NCI-H226 (cell line): ENCODE measurements at places on chromosomes 16 and 17.

DNA sequence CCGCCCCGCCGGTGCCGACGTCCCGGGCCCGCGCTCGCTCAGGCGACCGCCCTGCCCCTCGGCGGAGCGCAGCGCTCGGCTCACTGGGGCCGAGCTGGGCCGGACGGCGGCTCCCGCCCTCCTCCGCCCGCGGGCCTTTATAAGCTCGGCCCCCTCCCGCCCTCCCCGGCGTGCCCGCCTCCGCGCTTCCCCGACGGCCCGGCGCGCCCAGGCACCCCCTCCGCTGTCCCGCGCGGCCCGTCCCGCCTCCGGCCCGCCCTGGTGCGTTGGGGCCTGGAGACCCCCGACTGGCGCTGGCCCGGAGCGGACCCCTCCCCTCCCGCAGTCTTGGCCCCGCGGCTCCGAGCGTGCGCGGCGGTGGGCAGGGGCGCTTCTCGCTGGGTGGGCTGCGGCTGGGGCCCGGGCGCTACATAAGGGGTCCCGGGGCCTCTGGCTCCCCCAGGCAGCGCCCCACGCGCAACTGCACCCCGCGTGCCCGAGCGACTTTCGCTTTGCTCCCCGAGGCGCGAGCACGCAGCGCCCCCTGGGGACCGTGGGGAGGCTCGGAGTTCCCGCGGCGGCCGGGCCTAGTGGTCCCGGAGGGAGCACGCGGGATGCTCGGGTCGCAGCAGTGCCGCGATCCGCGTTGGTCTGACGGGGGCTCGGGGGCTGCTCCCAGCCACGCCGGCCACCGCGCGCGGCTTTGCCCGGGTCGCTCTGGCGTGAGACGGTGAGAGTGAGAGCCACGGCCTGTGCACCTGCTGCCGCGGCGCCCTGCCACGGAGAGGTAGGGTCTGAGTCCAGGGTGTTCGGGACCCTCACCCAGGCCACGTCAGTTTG lies at the start of gene PIEZO1:
PIEZO1 (minus strand) TSS at position 115 of the 819 bp plus-strand sequence. CDS start 256 bp downstream, outside the sequence.
- DNase-seq: peak; percentile 53

- no peak for DNase-seq
Measured at GRCh38 chr17:76451506-76451905, 1.4 kb downstream of the UBE2O start.

- no peak for DNase-seq
Measured at GRCh38 chr17:57604771-57605674, 140.1 kb downstream of the CCDC182 start.

DNA sequence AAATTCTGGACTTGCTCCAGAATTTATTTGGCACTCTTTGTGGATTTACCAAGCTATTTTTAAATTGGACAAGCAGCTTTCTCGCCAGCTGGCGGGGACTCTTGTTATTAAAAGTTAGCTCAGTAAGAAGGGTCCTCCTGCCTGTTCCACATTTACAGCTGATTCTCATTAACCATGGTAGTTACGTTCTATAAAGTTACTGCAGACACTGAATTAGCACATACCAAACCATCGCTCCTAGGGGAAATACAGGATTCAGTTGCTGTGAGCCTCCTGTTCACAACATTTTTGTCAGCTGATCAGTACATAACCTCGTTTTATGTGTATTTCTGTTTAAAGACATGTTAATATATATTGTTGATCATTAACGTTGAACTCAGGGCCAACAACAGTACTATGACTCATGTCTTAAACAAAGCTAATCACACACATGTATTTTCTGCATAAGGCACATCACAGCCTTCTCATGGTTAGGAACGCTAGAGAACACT lies 4.2 kb downstream of the LDAF1 start:
- no peak for DNase-seq

GRCh38 chr16:22322021-22322471 lies 24.8 kb downstream of the POLR3E start:
- no peak for DNase-seq

- DNase-seq: peak; percentile 85
Measured at GRCh38 chr17:50882851-50883250, 16.7 kb upstream of the TOB1 start.

GRCh38 chr17:30218799-30219198 lies 16.7 kb downstream of the SLC6A4 start:
- no peak for DNase-seq

DNA sequence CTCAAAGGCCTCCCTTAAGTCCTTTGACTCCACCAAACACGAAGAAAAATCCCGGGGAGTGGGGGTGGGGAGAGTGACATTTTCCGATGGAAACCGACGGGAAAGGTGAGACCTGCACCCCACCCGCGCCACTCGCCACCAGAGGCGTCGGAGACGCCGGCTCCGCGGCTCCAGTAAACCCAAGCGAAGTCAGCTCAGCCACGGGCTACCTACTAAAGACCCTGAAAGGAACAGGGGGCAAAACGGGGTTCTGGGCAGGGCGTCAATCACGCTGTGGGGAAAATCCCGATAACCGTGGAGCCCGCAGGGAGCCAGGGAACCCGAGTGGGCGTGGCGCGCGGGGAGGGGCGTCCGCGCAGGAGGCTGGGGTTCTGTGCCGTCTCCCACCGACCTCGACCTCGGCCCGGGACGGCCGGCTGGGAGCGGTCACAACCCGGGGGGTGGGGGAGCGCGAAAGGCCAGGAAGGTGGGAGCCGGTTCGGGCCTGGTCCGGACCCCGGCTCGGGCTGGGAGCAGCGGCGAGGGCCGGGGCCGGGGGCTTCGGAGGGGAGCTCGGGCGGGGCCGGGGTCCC lies 565 bp downstream of the WDR45B start:
- DNase-seq: no peak

DNA sequence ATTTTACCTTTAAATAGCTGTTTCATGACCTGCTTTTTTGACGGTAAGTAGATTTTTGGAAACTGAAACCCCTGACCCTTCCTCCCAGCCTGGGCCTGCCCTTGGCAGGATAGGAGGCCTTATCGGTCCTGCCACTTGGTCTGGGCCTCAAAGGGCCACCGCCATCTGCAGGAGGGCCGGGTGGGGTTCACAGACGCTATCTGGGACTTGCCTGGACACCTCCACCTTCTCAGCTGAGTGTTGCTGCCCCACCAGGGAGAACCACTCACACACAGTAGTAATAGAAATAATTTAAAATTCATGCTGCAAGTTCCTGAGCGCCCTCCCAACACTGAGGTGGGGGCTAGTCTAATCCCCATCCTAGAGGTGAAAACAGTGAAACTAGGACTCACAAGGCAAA lies 4.6 kb upstream of the NPRL3 start:
- no peak for DNase-seq

GRCh38 chr16:62475573-62475972 lies 439.3 kb upstream of the CDH8 start:
- no peak for DNase-seq

DNA sequence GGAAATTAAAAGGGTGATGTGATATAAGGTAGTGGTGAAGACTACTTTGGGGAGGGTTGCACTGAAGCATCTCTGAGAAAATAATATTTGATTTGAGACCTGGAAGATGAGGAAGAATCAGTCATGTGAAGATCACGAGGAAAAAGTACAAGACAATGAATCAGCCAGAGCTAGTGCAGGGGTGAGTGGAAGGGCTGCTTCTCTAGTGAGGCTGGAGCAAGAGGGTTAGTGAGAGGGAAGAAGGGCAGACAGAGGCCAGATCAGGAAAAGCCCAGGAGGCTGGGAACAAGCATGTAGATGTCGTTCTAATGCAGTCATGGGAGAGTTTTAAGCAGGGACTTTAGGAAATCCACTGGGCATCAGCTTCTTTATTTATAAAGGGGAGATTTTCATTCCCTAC lies 504.2 kb upstream of the SALL1 start:
- DNase-seq: no peak

DNA sequence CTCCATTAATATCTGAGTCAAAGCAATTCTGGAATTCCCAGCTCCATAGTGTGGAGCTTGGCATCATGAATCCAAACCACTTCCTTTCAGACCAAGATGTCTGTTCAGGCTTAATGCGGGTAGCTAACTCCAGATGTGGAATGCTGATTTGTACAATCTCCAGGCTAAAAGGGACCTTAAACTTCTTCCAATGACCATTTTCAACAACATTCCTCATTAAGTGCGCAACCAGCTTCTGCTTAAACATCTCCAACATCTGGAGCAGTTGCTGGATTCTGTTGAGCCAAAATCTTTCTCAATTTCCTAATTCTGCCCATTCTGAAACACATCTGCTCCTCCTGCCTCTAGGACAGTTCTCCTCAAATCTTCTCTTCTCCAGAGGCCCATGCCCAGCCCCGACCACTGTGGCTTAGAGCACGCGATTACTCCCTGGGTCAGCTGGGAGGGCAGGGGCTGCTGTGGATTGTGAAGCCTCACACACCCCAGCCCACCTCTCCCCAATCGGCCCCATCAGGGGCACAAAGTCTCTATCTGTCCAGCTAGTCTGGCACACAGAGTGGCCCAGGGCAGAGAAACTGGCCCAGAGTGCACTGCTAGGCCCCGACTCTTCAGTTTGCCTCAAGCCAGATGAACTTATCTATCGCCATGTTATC lies 36.2 kb downstream of the ASPA start:
- no peak for DNase-seq

GRCh38 chr17:75487351-75488070 lies 27.8 kb downstream of the CASKIN2 start:
- no peak for DNase-seq

- DNase-seq: no peak
Measured at GRCh38 chr17:72176951-72177660, 56.3 kb downstream of the SOX9 start.

DNA sequence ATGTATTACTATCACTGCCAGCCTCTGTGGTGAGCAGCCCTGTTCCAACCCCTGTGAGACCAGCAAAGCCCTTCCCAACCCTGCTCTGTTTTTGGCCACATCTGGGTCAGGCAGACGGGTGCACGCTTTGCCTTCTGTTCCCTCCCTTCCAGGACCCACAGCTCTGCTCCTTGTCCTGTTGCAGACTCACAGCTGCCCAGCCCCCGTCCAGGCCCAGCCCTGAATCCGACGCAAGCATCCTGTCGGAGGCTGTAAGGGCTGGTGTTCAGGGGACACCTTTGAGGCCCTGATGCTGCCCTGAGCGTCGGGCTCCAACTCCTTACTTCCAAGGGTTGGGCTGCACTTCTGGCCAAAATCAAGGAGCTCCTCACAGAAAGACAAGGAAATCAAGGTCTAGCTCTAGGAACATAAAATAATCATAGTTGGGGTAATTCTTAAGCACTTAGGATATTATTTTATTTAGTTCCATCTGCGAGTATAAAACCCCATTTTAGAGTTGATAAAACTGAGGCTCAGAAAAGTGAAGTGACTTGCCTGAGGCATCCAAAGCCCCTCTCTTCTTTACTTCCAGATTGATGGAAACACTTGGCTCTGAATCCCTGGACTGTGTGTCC lies 14.3 kb upstream of the SRCIN1 start:
- no peak for DNase-seq

GRCh38 chr17:80003969-80004368 lies 31.7 kb downstream of the TBC1D16 start:
- no peak for DNase-seq

DNA sequence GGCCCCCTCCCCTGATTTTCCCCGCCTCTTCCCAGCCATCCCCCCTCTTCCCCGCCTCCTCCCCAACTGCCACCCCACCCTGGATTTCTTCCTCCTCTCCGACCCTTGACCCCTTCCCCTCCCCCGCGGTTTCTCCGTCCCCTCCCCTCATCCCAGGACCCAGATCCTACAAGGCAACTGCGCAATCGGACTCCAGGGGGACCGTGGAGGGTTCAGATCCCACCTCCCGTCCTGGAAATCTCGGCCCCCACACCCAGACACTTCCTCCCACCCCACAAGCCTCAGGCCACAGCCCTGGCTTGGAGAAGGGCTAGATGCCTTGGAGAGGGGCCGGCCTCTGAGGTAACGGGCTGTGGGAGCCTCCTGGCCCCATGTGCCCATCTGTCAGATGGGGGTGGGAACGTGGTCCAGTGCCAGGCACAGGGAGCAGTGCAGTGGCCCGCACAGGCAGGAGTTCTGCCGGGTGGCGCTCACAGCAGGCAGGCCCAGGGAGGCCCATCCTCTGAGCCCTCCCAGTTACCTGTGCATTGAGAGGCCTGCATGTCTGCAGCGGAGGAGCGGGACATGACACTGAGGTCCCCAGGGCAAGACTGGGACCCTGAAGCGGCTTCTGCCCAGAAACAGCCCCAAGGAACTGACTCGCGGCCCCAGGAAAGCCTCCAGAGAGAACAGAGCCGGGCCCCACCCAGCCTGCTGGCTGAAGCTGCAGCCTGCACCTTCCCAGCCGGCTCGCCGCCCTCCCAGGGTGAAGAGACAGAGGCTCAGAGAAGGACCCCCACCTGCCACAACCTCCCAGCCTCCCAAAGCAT lies 16.7 kb downstream of the ZNF423 start:
- no peak for DNase-seq

DNA sequence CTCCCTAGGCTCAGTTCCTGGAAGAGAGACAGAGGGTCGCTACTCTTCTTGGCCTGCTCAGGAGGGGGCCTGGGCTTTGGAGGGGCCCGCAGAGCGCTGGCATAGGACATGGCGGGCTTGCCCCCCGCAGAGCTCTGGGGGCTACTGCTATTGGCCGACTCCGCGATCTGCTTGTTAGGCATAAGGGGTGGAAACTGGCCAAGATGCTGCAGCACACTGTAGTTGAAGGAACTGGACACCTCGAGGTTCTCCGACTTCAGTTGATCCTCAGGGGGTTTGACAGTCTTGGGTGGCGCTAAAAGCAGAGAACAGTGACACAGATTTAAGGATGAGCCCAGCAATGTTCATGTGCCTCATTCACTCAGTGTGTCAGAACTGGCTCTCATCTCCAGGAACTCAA lies 33.9 kb downstream of the CACNG1 start:
- no peak for DNase-seq

DNA sequence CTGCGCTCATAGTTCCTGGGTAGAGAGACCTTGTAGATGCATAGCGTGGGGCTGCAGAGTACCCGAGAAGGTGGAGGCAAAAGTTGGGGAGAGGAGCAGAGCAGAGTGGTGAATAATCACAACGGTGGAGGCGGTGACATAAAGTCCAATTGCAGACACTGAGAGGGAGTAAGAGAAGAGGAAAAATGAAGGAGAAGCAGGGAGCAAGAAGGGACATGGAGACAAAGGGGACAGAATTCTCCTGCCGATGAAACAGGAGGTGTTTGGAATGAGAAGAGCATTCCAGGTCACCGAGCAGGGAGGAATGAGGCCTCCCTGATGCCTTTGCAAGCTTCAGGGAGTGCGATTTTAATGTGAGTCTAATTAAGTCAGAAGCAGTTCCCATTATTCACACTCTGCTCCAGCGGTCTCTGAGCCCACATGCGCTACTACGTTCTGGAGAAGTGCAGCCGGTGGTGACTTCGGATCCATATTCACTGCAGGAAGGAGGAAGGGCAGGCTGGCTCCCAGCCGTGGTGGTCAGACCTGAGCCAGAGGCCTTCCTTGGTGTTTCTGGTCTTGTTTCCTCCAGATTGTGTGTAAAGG lies 108.0 kb upstream of the DNAH9 start:
- DNase-seq: no peak
